Central memory CD8-positive, alpha-beta T cell (primary cell): ENCODE measurements at places on chromosomes 3 and 15.

GRCh38 chr3:58272891-58273290 is 33.2 kb upstream of the RPP14 start:
- DNase-seq = no peak
- no peaks in the 10 kb centered on the region for H3K4me1 ChIP-seq

GRCh38 chr3:48899273-48899672 is 591 bp upstream of the SLC25A20 start:
- peaks cover 35% of the 10 kb centered on the region for H3K4me1 ChIP-seq
- no peak for DNase-seq
- peak overlapping the region; percentile 91 for H3K4me3 ChIP-seq

DNA sequence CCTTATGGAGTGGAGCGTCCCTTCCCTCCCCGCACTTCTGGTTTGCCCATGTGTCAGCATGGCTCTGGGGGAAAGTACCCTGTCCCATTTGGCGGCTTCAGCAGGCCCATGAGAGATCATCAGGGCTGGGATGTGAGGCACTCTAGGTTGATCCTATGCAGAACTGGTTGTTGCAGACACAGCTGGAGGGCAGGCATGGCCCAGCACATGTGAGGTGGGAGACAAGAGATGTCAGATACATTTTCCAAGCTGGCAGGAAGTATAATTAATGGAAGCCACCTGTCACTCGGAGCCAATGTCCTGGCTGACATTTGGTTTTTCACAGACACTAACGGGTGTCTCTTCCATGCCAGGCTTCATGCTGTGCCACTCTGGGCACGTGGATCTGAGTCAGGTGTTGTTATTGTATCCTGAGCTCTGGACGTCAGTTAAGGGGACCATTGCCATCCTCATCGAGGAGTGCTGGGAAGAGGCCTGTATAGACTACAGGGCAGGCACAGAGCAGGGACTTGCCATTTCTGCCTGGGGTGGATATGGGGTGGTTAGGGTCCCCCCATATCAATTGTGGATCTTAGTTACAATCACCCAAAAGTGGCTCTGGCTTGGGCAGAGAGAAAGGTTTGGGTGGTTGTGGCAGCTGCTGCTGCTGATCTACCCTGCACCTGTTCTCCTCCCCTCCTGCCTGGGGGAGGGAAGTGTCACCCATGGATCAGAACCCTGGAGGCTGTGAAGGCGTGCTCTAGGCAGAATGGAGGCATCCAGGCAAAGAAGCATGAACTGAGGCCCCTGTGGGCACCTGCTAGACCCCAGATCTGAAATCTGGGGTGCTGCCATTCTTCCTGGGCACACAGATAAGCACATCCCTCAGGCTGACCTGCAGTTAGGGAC is 140.7 kb downstream of the FBLN2 start:
- H3K4me3 ChIP-seq = no peak overlapping the region
- H3K27ac ChIP-seq = no peak overlapping the region

- no peaks in the 10 kb centered on the region for H3K4me1 ChIP-seq
- no peak overlapping the region for H3K4me3 ChIP-seq
- no peaks in the 10 kb centered on the region for H3K27me3 ChIP-seq
- no peak for DNase-seq
- H3K27ac ChIP-seq = no peak overlapping the region
Measured at GRCh38 chr15:89599021-89599420, 23.8 kb downstream of the TICRR start.

DNA sequence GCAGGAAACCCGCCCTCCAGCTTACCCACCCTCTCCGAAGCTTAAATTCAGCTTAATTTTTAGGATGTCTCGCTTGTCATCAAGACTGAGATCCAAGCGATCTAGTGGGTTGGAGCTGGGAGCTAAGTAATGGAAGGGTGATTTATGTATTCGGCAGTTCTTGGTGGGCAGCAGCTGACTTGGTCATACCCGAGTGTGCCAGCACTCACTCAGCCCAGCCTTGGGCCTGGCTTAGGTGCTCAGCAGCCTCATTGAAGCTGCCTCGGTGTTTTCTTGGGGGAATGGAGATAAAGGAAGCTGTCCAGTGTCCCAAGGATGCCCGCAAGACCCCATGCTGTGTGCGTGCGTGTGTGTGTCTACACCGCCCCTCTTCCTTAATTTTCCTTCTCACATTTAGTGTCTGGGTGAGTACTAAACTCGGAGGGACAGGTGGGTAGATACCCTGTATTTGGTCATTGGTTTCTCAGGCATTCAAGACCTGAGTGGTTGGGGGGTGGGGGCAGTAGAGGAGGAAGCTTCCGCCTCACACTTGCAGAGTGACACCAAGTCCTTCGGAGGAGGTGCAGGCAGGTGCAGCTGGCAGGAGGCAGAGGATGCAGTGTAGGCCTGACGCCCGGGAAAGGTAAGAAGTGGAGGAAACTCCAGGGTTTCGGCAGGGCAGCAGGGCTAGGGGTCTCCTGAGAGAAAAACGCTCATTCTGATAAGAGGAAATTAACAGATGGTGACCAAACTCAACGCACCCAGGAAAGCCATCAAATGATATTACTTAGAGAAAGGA is 92.8 kb downstream of the PCSK6 start:
- H3K27me3 ChIP-seq = peaks cover 81% of the 10 kb centered on the region
- no peak for DNase-seq
- no peak overlapping the region for H3K27ac ChIP-seq
- no peaks in the 10 kb centered on the region for H3K4me1 ChIP-seq
- H3K4me3 ChIP-seq = no peak overlapping the region

- DNase-seq = no peak
- no peaks in the 10 kb centered on the region for H3K27me3 ChIP-seq
- no peak overlapping the region for H3K4me3 ChIP-seq
- no peak overlapping the region for H3K27ac ChIP-seq
- no peaks in the 10 kb centered on the region for H3K4me1 ChIP-seq
Measured at GRCh38 chr3:55247666-55248065, 239.4 kb downstream of the WNT5A start.

- H3K27ac ChIP-seq = no peak overlapping the region
- no peaks in the 10 kb centered on the region for H3K36me3 ChIP-seq
- no peak for DNase-seq
- H3K4me1 ChIP-seq = no peaks in the 10 kb centered on the region
- peaks cover 5% of the 10 kb centered on the region for H3K27me3 ChIP-seq
Measured at GRCh38 chr15:55475842-55476241, 32.2 kb downstream of the DNAAF4 start.

GRCh38 chr15:77361456-77361855 is 58.4 kb downstream of the PEAK1 start:
- DNase-seq = no peak
- peaks cover 3% of the 10 kb centered on the region for H3K36me3 ChIP-seq
- H3K27me3 ChIP-seq = no peaks in the 10 kb centered on the region
- H3K4me3 ChIP-seq = no peak overlapping the region
- H3K27ac ChIP-seq = no peak overlapping the region

- H3K4me3 ChIP-seq = peak overlapping the region; percentile 84
- peaks cover 15% of the 10 kb centered on the region for H3K4me1 ChIP-seq
- no peak for DNase-seq
- H3K27ac ChIP-seq = peak overlapping the region; percentile 85
Measured at GRCh38 chr15:34039790-34040113, 748 bp upstream of the AVEN start.

DNA sequence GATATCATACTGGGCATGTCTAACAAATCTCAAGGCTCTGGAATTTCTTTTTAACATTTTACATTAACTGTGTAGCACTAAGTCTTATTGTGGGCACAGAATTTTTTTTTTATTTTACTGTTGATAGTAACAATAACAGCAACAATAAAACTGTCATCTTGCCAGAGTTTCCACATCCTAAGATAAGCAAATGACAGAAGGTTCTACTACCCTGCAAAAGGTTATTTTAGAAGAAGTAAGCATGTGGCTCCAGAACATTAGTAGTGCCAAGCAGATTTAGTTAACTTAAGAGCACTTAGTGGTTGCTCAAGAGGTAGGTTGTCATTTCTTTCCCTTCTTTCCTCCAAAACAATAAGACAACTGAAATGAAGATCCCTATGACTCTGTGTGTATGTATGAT is 743.0 kb upstream of the CBLB start:
- no peaks in the 10 kb centered on the region for H3K36me3 ChIP-seq
- H3K27ac ChIP-seq = no peak overlapping the region
- no peak for DNase-seq
- no peaks in the 10 kb centered on the region for H3K27me3 ChIP-seq
- peaks cover 6% of the 10 kb centered on the region for H3K4me1 ChIP-seq

- no peak overlapping the region for H3K4me3 ChIP-seq
- H3K27ac ChIP-seq = no peak overlapping the region
- H3K27me3 ChIP-seq = no peaks in the 10 kb centered on the region
- no peak for DNase-seq
- no peaks in the 10 kb centered on the region for H3K4me1 ChIP-seq
Measured at GRCh38 chr15:53670701-53671100, 88.8 kb downstream of the WDR72 start.

- no peaks in the 10 kb centered on the region for H3K4me1 ChIP-seq
- H3K27me3 ChIP-seq = no peaks in the 10 kb centered on the region
- no peak overlapping the region for H3K4me3 ChIP-seq
Measured at GRCh38 chr3:155038203-155038554, 41.9 kb upstream of the MME start.
